ENCODE measurements at places on chromosomes 7 and 10.
A peak's percentile ranks its signal among the peaks of the same experiment; 100 is the strongest.

DNA sequence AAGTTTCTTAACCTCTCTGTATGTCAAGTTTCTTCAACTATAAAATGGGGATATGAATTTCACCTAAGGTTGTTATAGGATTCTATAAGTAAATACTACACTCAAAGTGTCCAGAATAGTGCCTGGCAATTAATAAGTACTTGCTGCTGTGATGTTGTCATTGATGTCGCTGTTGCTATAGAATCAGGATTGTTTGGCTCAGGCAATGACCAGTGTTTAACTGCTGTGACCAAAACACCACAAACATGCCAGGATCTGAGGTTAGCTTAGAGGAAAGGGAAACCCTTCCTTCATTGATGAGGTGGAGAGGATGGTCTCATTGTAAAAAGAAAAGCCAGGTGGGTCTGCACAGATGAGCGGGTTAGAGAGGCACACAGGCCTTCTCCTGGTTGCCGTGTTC, 223.1 kb upstream of the INHBA start:
- no peak for DNase-seq

GRCh38 chr10:84179059-84179710, 5.6 kb downstream of the GPR15LG start:
- DNase-seq = peak; percentile 71

- DNase-seq = no peak
These were observed 566.0 kb upstream of the FOXK1 start for GRCh38 chr7:4115941-4116610.

- peak; percentile 68 for DNase-seq
These were observed 317.8 kb downstream of the SH2D4B start for GRCh38 chr10:80855348-80855971.

DNA sequence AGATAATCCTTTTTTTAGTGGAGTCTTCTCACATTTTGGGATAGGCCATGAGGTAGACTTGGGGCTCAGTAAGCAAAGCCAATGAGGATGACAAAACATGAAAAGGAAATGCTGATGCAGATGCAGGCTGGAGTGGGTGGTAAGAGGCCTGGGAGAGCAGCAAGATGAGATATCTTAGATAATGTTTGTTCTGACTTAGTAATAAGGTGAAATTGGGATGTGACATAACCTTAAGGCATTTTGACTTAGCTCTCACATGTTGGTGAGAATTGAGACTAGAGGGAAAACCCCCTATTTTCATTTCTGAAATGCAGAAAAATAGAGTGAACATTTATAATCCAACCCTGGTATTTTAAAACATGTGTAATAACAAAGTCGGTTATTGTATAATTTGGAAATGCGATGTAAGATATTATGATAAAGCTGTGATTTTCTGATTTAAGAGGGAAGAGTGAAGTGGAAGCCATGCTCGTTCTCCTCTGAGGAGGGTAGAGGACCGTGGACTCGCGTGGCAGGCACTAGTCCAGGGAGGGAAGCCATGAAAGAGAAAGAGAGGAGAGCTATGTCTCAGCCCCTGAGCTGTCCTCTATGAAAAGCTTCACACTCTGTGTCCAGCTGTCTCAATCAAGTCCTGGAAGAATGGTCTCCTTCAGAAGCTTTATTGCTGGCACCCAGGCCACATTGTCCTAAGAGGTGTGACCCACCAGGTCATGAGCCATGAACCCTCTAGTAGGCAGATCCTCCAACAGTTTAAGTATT, 57.3 kb downstream of the ST7 start:
- DNase-seq = no peak

DNA sequence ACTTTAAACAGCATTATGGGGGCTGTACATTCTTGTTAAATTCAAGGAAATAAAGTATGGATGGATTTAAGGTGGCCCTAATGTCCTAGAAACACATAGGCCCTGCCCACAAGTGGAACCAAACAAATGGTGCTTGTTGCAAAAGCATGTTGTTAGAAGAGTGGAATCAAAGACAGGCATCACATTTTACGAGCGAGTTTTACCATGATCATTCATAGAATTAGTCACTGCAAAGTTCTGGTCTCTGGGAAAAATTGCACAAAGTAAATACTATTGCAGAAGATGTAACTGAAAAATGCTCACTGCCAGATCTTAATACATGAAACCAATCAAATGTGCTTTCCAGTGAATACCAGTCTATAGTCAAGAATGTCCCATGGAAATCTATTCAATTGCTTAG, 677.1 kb downstream of the PARD3 start:
- no peak for DNase-seq

Data from D341Med (cell line).